KG1 (cell line): ENCODE measurements at places on chromosomes 13 and 19.

DNA sequence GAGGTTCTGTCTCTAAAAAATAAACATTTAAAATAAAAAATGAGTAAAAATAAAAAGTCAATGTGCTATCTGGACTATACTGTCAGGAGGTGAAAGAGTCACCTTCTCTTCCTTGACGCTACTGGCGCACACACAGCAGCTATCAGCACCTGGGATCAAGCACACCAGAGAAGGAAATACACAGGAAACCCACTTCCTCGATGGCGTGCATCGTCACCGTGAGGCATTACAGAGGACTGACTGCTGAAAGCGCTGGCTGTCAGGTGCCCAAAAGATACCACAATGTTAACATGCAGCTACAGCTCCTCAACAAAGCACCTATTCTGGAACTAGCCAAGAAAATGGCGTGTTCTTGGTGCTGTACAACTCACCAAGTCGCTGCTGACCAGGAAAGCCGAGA, 6.1 kb downstream of the SLC35E1 start:
- peak; percentile 53 for DNase-seq

DNA sequence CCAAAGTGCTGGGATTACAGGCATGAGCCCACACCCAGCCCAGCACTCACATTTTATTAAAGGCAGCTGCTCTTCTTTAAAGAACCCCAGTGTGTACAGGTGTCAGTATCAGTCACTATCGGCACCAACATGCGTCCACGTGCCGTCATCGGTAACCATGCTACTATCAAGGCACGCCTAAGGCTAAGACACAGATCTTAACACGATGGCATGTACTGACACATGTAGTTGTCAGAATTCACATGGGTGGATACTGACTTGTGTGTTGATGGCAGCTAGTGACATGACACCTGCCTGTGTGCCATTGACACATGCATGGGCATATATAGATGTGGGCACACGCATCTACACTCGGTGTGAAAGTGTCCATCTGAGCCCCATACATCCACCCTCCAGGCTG, 12.2 kb upstream of the HIF3A start:
- no peak for DNase-seq

- no peak for DNase-seq
These were observed 142.2 kb downstream of the SIPA1L3 start for GRCh38 chr19:38049105-38049649.

DNA sequence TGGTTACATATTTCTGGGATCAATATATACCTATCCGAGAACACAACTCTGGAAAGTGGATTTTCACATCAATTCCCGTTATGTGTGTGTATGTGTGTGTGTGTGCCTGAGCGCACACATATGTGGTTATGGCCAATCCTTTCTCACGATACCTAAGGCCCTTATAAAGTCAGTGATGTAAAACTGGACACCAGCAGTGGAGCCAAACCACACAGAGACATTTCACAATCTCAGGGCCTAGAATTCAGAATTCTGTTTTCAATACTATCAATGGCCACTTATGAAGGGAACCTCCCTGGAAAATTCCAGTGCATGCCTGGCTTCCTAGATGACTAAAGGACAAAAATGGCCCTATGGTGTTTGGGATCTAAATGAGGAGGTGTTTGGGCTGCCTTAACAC, 187.3 kb upstream of the UBL3 start:
- DNase-seq, result no peak

GRCh38 chr19:44824761-44825160, 15.9 kb downstream of the BCAM start:
- DNase-seq, result no peak

- peak; percentile 74 for DNase-seq
These were observed 29.1 kb downstream of the ATP12A start for GRCh38 chr13:24709186-24709913.

- DNase-seq, result no peak
These were observed 8.5 kb downstream of the MOB3A start for GRCh38 chr19:2087621-2088100.

- DNase-seq, result no peak
These were observed 383.1 kb upstream of the GPC6 start for GRCh38 chr13:92843549-92843948.

- DNase-seq, result no peak
These were observed 49.7 kb downstream of the CRTC1 start for GRCh38 chr19:18733196-18733647.

- no peak for DNase-seq
These were observed 69.5 kb downstream of the LATS2 start for GRCh38 chr13:20991741-20992520.

DNA sequence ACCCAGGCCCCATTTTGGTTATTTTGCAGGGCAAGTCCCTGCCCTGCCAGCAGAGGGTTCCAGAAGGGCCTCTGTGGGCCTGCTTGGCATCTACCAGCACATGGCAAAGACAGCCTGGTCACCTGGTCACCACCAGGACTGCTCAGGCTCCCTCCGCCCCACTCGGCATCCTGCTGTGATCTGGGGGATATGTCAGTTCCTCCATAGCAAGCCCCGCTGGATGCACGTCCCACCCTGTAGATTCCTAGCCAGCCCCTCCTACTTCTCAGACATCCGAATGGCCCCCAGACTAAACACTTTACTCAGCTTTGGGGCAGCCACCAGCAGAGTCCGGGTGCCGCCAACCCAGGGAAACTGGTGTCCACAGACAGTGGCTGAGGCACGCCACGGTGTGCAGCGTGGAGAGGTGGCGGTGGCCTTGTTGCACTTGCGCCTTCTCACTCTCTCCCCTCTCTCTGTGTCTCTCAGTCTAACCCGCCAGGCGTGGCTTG, 31.8 kb upstream of the USE1 start:
- peak; percentile 62 for DNase-seq
